CD8-positive, alpha-beta T cell (primary cell): ENCODE measurements at places on chromosomes 5 and 9.

GRCh38 chr9:79977074-79977435 is 405.3 kb downstream of the TLE4 start:
- DNase-seq, result no peak

- DNase-seq, result no peak
Observed at GRCh38 chr9:20760246-20760891, 76.3 kb downstream of the FOCAD start.

- DNase-seq, result no peak
Observed at GRCh38 chr5:1497242-1497777, 26.4 kb downstream of the LPCAT1 start.

GRCh38 chr9:126301985-126302603 is 24.5 kb upstream of the MVB12B start:
- peak; percentile 32 for DNase-seq

- no peak for DNase-seq
Observed at GRCh38 chr9:128901822-128902221, 19.0 kb upstream of the PHYHD1 start.

GRCh38 chr5:122300374-122300773 is 11.7 kb upstream of the SNCAIP start:
- no peak for DNase-seq

DNA sequence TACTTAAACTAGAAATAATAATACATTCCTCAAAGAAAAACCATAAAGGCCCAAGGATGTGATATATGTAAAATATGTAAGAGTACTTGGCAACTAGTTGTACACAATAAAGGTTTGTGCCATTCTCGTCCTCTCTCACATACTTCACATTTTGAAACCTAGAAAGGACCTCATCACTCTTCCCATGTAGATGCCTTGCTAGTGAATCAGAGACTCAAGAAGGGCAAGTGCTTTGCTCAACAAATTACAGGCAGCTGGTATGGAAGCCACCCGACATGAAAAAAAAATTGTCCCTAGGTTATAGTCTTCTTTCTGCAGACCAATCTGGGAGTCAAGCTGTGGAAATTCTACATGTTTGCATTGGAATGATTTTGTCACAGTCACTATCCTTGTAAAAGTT is 31.7 kb downstream of the ADRB2 start:
- DNase-seq, result no peak

DNA sequence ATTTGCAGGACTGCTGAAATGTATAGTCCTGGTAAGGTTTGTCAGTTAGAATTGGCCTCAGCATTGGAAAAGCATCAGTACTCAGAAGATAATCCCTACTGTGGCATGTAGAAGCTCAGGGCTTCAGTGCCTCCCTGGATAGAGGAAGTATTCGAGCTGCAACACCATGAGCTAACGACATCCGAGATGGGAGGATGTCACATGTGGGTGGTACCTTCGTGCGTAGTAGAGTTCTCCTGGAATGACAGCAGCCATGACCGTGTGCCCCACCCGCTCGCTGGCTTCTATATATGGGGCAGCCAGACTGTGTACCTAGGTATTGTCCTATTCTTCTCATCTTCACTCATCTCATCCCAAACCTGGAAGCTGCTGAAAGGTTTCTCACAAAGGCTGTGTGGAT is 345.8 kb upstream of the KLF9 start:
- no peak for DNase-seq

- DNase-seq, result no peak
Observed at GRCh38 chr5:132785365-132785764, 8.3 kb upstream of the SEPTIN8 start.

- DNase-seq, result no peak
Observed at GRCh38 chr9:109551651-109552050, 53.5 kb upstream of the PTPN3 start.

GRCh38 chr9:23850242-23850689 is 24.2 kb upstream of the ELAVL2 start:
- no peak for DNase-seq

- no peak for DNase-seq
Observed at GRCh38 chr5:156640691-156641241, 209.3 kb upstream of the PPP1R2B start.

- DNase-seq, result no peak
Observed at GRCh38 chr9:121199921-121200320, 1.7 kb downstream of the RAB14 start.

DNA sequence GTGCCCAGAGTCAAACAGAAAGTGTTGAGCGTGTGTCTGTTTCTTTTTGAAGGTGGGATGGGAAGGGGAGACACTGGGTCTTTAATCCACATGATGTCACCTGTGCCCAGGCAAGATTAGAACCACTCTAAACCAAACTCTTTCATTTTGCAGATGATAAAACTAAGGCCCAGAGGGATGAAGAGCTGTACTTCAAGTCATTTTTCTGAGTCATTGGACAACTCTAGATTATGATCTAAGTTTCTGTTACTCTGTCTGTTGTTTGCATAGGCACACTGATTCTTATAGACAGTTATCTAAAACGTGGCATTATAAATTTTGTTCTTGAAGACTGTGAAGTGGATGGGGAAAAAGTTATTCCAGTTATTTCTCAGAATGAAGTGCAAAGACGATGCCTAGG is 48.8 kb downstream of the MAST4 start:
- DNase-seq, result no peak

GRCh38 chr5:56668996-56669395 is 146.4 kb upstream of the MAP3K1 start:
- DNase-seq, result no peak

- DNase-seq, result no peak
Observed at GRCh38 chr5:11069041-11069440, 308.0 kb upstream of the DAP start.

- DNase-seq, result peak; percentile 31
Observed at GRCh38 chr5:95823738-95824609, 1.4 kb upstream of the GLRX start.

DNA sequence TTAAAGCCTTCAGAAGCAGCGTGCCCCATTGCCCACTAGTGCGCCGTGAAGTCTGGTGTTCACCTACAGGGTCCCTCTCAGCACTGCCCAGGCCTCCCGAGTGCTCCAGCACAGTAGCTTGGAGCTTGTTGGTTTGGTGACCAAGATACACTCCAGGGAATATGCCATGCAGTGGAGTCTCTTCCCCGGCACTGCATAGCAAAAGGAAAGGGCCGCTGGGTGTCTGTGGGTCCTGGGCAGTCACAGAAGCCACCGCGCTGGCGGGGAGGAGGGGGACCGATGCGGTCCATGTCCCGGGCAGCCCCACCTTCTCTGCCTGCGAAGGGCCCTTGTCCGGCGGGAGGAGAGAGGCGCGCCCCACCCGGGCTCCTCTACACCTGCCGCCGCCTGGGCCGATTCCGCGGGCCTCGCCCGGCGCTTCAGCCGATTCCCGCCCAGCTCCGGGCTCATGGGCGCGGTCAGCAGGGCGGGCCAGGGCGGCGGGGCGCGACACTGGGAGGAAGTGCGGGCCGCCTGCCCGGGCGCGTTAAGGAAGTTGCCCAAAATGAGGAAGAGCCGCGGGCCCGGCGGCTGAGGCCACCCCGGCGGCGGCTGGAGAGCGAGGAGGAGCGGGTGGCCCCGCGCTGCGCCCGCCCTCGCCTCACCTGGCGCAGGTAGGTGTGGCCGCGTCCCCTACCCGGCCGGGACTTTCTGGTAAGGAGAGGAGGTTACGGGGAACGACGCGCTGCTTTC is at the start of gene SYK:
TSS of gene SYK (plus strand) at position 579 of the 732 bp plus-strand sequence. CDS start 42,080 bp downstream, outside the sequence.
- DNase-seq, result peak; percentile 42

DNA sequence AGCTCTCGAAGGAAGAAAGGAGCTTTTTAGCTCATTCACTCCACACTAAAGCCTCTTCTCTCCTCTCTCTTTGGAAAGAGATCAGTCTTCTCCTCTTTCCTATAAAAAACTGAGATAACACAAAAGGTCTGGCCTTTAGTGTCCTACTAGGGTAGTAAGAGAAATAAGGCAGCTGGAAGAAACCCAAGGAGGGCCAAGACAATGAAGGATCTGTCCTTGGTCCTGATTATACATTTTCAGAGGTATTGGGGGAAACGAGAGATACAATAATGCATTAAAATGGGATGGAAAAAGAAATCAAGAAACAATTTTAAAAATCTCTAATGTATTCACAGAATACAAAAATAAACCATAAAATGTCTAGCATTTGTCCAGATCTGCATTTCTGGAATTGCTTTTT is 184.0 kb downstream of the SLF1 start:
- no peak for DNase-seq
